Caco-2 (cell line): ENCODE measurements at places on chromosomes 6 and 20. TPM values are rescaled to one million over a fixed set of nuclear protein-coding genes. Genes with fewer than 3 reads are reported as not detected.

DNA sequence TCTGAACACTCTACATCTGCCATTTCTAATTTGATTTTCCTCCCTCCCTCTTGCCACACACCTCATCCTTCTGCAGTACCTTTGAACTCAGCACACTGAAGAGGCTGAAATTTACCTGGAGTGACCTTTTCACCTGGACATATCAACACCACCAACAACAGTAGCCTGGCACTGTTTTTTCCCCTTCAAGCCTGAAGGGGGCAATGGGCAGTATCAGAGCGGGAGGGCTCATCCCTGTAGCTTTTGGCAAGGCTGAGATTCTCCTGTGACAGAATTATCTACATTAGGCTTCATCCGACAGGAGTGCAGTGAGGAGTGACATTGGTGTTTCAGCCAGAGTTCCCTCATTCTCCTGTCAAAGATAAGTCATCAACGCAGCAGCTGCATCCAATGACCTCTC, 312.8 kb upstream of the SPTLC3 start:
- no peaks in the 10 kb centered on the region for H3K4me1 ChIP-seq
- H3K27me3 ChIP-seq: no peaks in the 10 kb centered on the region
- no peak overlapping the region for H3K27ac ChIP-seq
- H3K4me3 ChIP-seq: no peak overlapping the region
- no peaks in the 10 kb centered on the region for H3K36me3 ChIP-seq
- no peak for DNase-seq

DNA sequence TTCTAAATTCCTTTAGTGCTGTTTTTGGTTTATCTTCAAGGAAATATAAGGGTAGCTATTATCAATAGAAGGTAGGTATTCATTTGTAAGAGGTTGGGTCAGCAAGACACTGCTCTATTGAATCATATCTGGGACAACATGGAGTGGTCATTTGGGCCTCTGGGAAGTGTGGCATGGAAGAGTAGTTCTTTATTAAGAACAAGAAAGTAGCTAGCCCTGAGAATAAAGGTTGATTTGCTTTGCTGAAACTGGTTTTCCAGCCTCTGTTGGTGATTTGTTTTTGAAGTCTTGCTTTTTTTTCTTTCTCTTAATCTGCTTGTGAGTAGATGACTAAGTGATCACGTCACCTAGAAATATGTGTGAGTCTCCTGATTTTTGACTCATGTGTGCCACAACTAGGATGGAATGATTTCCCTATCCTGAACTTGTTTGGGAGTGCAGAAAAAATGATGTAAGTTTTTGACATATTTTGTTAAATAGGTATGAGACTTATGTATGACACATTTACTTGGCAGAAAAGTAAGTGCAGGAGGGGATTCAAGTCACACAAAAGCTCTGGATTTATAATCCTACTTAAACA, 381.8 kb downstream of the CENPW start:
- 0 out of 2 replicates have a peak, but pooled peaks cover 7% of the 10 kb centered on the region for H3K4me1 ChIP-seq
- no peaks in the 10 kb centered on the region for H3K27me3 ChIP-seq
- H3K27ac ChIP-seq: peak overlapping the region; percentile 30
- H3K36me3 ChIP-seq: no peaks in the 10 kb centered on the region
- H3K4me3 ChIP-seq: no peak overlapping the region
- DNase-seq: no peak

GRCh38 chr20:45329497-45330319, 18.5 kb downstream of the SDC4 start:
- no peak overlapping the region for H3K4me3 ChIP-seq
- H3K36me3 ChIP-seq: peaks cover 32% of the 10 kb centered on the region
- peaks cover 17% of the 10 kb centered on the region for H3K4me1 ChIP-seq
- no peak overlapping the region for H3K27ac ChIP-seq
- DNase-seq: no peak

DNA sequence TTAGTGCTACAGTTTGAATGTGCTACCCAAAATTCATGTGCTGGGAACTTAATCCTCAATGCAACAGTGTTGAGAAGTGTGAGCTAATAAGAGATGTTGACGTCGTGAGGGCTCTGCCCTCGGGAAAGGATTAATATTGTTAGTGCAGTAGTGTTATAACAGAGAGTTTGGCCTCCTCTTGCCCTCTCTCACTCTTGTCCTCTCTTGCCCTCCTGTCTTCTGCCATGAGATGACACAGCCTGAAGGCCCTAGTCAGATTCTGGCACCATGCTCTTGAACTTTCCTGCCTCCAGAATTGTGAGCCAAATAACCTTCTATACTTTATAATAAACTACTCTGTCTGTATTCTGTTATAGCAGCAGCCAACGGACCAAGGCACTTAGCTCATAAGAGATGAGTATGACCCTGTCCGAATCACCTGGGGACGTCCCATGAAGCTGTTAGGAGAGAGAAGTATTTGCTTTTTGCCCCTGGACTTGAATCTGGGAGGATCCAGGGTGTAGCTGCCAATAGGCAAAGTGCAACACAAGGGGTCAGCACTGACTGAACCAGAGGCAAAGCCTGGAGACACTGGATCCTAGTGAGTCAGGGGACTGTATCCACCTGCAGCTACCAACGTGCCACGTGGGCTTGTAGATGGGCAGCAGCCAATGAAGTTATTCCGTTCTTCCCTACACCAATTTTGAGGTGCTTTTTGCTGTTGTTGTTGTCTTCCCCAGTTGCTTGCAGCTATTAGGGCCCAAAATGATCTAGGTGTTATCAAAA, 233.7 kb downstream of the THBS2 start:
- H3K4me1 ChIP-seq: no peaks in the 10 kb centered on the region
- no peaks in the 10 kb centered on the region for H3K36me3 ChIP-seq
- no peak overlapping the region for H3K27ac ChIP-seq
- no peaks in the 10 kb centered on the region for H3K27me3 ChIP-seq

- no peak overlapping the region for H3K4me3 ChIP-seq
- no peaks in the 10 kb centered on the region for H3K36me3 ChIP-seq
- H3K27me3 ChIP-seq: no peaks in the 10 kb centered on the region
- no peak for DNase-seq
- no peak overlapping the region for H3K27ac ChIP-seq
These were observed 364.8 kb downstream of the THBS2 start for GRCh38 chr6:168888786-168889345.

- H3K4me3 ChIP-seq: no peak overlapping the region
- H3K27me3 ChIP-seq: no peaks in the 10 kb centered on the region
- no peak overlapping the region for H3K27ac ChIP-seq
- no peaks in the 10 kb centered on the region; the same call in 1 of the 2 replicates for H3K4me1 ChIP-seq
- DNase-seq: no peak
- H3K36me3 ChIP-seq: no peaks in the 10 kb centered on the region
These were observed 56.4 kb downstream of the NDUFAF5 start for GRCh38 chr20:13841206-13841605.

GRCh38 chr20:49323622-49324238, 45.9 kb upstream of the ZNFX1 start:
- no peaks in the 10 kb centered on the region for H3K36me3 ChIP-seq
- no peak for DNase-seq
- H3K27me3 ChIP-seq: peaks cover 2% of the 10 kb centered on the region; the same call in 1 of the 2 replicates
- no peaks in the 10 kb centered on the region for H3K4me1 ChIP-seq
- no peak overlapping the region for H3K4me3 ChIP-seq

GRCh38 chr6:139448051-139448649, 73.7 kb upstream of the CITED2 start:
- H3K27me3 ChIP-seq: no peaks in the 10 kb centered on the region
- no peaks in the 10 kb centered on the region for H3K36me3 ChIP-seq
- peaks cover 23% of the 10 kb centered on the region for H3K4me1 ChIP-seq
- no peak for DNase-seq

PNLDC1 gene
- 0.26 and 0.32 TPM in 2 replicates for total RNA-seq

NECAB3 gene
- 98.4 and 105 TPM in 2 replicates for total RNA-seq

DNA sequence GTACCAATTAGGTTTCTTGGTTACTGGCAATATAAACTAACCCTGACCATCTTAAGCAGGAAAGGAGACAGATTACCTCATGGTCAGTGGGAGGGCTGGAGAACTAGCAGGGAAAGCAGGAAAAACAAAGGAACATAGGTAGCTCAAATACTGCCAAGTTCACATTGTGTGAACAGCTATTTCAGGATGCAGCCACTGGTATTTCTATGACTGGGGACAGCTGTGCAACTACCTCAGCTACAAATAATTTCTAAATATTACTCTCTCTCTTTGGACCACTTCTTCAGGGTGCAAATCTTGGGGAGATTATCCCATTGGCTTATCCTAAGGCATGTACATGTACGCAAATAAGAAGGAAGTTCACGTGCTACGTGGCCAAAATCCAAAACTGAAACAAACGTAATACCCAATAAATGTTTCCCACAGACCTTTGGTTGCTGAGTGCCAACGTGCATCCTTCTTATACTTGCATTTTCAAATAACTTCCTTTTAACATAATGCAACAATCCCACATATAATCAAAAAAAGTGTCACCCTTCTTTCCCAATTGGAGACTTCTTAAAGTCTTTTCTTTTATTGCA, 180.9 kb downstream of the PHF3 start:
- H3K27me3 ChIP-seq: 0 out of 2 replicates have a peak, but pooled peaks cover 2% of the 10 kb centered on the region
- no peak overlapping the region for H3K27ac ChIP-seq
- no peak for DNase-seq
- no peak overlapping the region for H3K4me3 ChIP-seq
- no peaks in the 10 kb centered on the region for H3K36me3 ChIP-seq
- no peaks in the 10 kb centered on the region for H3K4me1 ChIP-seq

DNA sequence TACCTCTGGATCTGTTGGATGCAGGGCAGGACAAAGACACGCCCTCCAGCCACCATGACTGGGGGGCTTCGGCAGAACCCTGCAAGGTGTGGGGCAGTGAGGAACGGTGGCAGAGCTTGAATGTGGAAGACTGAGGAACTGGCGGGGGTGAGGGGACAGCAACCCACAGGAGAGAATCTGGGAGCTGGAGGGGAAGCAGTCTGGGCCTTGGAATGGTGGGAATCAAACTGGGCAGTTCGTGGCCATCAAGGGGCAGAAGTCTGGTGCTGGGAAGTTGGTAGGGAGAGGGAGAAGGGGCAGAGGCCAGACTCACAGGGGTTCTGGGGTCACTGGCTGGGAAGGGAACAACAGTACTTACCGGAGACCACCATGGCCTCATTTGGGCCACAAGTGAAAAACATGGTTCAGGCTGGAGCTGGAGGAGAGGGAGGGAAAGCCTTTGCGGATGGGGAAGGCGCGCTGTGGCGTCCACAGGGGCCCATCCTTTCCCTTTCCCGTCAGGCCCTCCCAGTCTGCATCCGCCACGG, 635 bp downstream of the FLOT1 start:
- peak overlapping the region; percentile 82 for H3K27ac ChIP-seq
- no peak for DNase-seq
- H3K36me3 ChIP-seq: peaks cover 6% of the 10 kb centered on the region
- no peaks in the 10 kb centered on the region for H3K27me3 ChIP-seq
- H3K4me1 ChIP-seq: peaks cover 19% of the 10 kb centered on the region

GRCh38 chr6:160987265-160987664, 4.3 kb upstream of the MAP3K4 start:
- no peaks in the 10 kb centered on the region for H3K27me3 ChIP-seq
- no peaks in the 10 kb centered on the region for H3K36me3 ChIP-seq
- DNase-seq: no peak
- H3K27ac ChIP-seq: no peak overlapping the region

PKIG gene
- total RNA-seq: 25.9 and 29.5 TPM in 2 replicates

- no peak overlapping the region for H3K4me3 ChIP-seq
- peaks cover 3% of the 10 kb centered on the region for H3K36me3 ChIP-seq
- no peaks in the 10 kb centered on the region for H3K4me1 ChIP-seq
- no peaks in the 10 kb centered on the region for H3K27me3 ChIP-seq
- H3K27ac ChIP-seq: no peak overlapping the region
These were observed 52.4 kb upstream of the LYRM2 start for GRCh38 chr6:89690944-89691324.

DNA sequence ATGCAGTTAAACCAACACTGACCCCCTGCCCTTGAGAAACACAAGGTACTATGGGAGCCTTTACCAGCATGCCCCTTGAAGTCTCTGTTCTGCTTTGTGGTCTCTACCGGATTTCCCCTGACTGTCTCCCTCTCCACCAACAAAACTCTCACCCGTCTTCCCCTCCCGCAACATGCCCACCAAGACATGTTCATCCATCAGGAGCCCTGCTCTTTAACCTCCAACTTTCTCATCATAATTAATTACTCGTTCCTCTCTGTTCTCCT, 1.1 kb downstream of the ZNF165 start:
- H3K27ac ChIP-seq: peak overlapping the region; percentile 92
- peaks cover 3% of the 10 kb centered on the region for H3K36me3 ChIP-seq
- H3K4me3 ChIP-seq: peak overlapping the region; percentile 58
- H3K4me1 ChIP-seq: peaks cover 3% of the 10 kb centered on the region; the same call in 1 of the 2 replicates
- H3K27me3 ChIP-seq: no peaks in the 10 kb centered on the region

DNA sequence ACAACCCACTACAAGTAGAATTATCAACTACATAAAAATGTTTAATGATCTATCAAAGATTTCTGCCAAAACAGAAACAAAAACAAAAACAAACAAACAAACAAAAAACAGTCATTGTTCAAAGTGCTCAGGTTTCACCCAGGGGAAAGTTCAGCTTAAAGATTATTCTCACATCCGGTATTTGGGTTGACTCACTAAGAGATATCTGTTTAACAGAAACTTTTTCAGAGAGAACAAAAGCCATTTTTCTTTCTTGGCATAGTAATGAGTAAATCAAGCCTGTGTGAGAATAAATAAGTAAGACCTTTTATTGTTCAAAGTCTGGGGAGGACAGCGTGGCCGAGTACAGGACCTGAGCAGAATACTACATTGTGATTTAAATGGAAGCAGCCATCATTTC, 143.6 kb downstream of the RCAN2 start:
- no peak overlapping the region for H3K4me3 ChIP-seq
- H3K27ac ChIP-seq: no peak overlapping the region
- no peaks in the 10 kb centered on the region for H3K36me3 ChIP-seq
- DNase-seq: no peak
- no peaks in the 10 kb centered on the region for H3K27me3 ChIP-seq
- no peaks in the 10 kb centered on the region for H3K4me1 ChIP-seq

DNA sequence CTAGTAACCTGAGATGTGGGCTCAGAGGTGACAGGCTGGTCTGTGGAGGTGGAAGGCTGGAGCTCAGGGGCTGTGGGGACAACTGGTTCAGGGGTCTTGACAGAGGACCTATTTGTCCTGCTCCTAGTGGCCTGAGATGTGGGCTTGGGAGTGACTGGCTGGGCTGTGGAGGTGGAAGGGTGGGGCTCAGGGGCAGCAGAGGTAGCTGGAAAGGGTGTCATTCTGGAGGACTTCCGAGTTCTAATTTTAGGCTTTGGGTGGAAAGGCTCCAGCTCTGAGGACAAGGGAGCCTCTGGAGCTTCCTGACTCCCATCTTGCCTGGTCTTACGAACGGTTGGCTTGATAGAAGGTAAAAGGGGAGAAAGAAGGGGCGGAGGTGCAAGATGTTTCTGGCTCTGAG, 11.5 kb downstream of the MDC1 start:
- DNase-seq: no peak
- no peaks in the 10 kb centered on the region; the same call in 1 of the 2 replicates for H3K36me3 ChIP-seq
- H3K27me3 ChIP-seq: no peaks in the 10 kb centered on the region
- no peaks in the 10 kb centered on the region for H3K4me1 ChIP-seq
- no peak overlapping the region for H3K4me3 ChIP-seq

KCNK17 gene
- not detected in 2 replicates for total RNA-seq

GRCh38 chr6:5590187-5590586, 328.9 kb downstream of the FARS2 start:
- no peak overlapping the region for H3K4me3 ChIP-seq
- no peak for DNase-seq
- no peaks in the 10 kb centered on the region for H3K27me3 ChIP-seq
- H3K27ac ChIP-seq: no peak overlapping the region
- no peaks in the 10 kb centered on the region for H3K4me1 ChIP-seq
- no peaks in the 10 kb centered on the region for H3K36me3 ChIP-seq
